ENCODE measurements at places on chromosomes 4 and X.
A peak's percentile ranks its signal among the peaks of the same experiment; 100 is the strongest.

DNA sequence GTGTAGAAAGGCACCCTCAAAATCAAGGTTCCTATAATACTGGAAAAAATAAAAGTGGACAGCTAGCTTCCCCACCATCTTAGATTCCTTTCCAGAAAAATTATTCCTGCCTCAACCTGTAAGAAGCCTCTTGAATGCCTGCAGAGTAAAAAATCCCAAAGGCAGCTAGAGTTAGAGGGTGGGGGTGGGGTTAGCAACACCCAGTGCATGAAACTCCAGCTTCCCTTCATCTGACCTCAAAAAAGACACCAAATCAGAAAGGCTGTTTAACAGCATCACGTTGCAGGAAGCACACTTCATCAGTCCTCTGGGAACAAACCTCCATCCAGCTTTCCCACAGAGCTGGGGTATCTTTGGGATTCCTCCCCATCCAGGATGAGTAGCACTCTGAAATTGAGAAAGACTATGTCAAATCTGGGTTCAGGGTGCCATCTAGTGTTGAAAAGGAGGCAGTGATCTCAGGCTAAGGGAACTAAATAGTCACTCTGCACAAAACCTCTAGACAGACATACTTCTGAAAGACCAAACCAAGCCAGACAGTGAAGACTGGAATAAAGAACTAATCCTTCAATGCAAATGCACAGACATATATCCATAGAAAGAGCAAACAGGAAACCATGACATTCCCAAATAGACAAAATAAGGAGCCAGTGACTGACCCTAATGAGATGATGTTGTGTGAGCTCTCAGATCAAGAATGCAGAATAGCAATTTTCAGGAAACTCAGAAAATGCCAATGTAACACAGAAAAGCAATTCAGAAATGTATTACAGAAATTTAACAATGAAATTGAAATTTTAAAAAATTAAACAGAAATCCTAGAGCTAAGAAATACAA is 97.9 kb downstream of the ARHGEF9 start:
- peak; percentile 24 for DNase-seq

- DNase-seq = no peak
These were observed 44.0 kb downstream of the ZNF518B start for GRCh38 chr4:10413177-10413576.

- no peak for DNase-seq
These were observed 726.2 kb downstream of the RPA4 start for GRCh38 chrX:97609938-97610337.

GRCh38 chr4:80196922-80197573 is at the start of gene PRDM8:
Gene PRDM8, plus strand, starts transcription at chr4:80197503. Its CDS starts 2,578 bp downstream, at chr4:80200081.
- no peak for DNase-seq

DNA sequence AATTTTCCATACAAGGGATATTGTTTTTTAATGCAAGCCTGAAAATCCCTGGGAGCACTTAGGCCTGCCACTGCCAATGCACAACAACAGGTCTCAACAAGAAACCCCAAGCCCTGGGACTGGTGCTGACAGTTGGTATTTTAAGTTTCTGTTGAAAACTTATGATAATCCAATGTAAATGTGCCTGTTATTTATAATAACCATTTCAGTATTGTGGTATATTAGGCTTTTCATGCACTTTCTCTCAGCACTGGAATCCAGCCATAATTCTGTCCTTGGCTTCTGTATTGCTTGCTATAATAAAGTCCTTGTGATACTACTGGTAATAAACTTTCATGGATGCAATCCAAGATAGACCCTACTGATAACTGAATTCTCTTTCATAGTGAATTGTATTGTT is 218.9 kb downstream of the PCDH7 start:
- peak; percentile 52 for DNase-seq

DNA sequence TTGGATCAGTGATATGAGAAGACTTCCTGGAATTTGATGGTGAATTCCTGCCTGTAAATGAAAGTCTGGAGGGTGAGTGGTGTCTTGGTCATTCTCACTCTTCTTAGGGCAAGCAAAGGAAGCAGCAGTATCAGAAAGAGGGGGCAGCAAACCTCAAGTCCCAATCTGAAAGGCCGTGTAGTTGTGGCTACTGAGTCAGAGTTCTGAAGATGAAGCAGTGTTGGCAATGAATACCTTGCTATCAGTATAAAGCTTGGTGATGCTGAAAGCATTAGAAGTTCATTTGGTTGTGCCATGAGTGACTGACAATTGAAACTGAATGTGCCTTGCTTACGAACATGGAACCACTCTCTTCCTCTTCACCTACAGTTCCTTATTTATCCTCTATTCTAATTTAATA is 35.0 kb upstream of the GLRA3 start:
- no peak for DNase-seq

DNA sequence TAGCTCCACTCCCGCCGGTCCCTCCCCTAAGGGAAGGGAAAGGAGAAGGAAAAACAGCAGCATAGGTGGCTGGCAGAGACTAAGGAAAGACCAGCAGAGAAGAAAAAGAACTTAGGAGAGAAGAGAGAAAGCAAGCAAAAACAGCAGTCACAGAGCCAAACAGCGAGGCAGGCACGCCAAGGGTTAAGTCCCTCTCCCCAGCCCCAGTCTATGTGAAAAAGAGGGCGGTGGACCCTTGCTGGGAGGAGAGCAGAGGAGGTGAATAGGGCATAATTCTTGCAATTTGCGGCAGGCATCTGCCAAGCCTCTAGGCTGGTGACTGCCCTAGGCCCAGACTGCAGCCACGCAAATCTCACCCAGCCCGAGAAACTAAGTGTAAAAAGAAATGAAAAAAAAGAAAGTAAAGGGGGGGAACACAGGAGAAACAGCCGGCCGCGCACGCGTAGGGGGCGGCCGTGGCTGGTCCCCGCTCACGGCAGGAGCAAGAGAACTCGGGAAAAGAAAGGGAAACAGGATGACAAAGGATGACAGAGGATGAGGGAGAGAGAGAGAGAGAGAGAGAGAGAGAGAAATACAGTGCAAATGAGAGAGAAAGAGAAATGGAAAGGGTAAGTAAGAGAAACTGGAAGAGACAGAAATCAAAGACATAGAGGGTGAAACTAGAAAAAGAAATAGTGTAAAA is 48.6 kb downstream of the MAGEA9 start:
- peak; percentile 21 for DNase-seq

GRCh38 chr4:15778289-15779241 is at the start of gene CD38:
Gene CD38, plus strand, starts transcription at chr4:15778328. Its CDS starts 87 bp downstream, at chr4:15778415.
- peak; percentile 39 for DNase-seq
